ENCODE measurements at places on chromosomes 5 and 9.

DNA sequence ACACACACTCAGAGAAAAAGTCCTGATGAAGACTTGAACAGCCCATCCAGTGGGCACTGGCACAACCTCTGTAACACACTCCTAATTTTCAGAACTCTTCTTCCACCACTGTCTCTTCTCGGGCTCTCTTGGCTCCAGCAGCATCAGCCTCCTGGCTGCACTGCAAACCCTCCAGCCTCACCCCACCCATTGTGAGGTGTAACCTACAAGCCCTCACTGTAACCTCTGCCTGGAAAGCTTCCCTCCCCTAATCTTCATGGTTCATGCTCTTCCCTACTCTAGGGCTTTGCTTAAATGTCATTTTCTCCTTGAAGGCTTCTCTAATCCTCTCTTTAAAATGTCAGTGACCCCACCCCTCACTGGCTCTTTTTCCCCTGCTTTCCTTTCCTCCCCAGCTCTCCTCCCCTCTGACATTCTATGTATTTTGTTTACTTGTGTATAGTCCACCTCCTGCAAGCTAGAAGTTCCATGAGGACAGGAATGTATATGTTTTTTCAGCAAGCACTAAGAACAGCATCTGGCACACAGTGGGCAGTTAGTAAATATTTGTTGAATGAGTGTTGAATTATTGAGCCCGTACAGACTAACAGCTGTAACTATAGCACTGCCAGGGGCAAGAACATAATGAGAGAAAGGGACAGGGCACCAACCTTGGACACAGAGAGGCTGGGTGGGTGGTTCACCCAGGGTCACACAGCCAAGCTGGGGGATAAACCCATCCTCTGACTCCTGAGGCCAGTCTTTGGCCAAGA lies 76.4 kb downstream of the ESM1 start:
- no peak for DNase-seq

GRCh38 chr9:77883846-77884771 lies 147.5 kb downstream of the GNAQ start:
- no peak for DNase-seq

DNA sequence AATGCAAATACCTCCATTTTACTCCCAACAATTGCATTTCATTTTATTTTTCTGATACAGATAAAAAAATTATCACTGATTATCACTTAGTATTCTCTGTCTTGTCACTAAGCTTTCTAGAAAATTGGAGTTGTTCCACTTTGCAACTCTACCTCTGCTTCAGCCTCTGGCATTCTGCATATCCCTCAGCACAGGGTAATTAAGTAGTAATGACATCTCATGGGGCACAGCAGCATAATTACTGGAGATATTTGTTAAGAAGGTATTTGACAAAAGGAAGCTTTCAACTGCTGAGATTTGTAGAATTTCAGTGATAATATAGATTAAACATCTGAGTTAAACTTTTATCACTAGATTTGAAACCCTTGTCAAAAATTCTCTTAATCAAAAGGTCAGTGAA lies 446.2 kb downstream of the HTR1A start:
- DNase-seq = no peak

GRCh38 chr5:9536717-9537116 lies 9.2 kb downstream of the SEMA5A start:
- no peak for DNase-seq

DNA sequence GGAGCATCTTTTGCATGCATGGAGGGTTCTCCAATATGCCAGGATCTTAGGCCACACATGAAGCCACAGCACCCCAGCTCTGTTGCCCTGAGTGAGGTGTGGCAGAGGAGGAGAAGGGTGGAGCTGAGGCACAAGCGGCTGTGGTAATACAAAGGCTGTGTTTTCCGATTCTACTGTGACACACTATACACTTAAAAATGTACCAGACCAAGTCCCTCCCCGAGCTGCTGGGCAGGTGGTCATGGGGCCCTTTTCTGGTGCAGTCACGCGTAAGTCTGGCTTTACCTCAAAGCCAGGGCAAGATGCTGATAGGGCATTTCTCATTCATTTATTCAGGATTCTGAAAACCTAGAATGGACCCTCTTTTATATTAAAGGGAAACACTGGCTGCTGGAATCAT lies 3.7 kb downstream of the ADGRV1 start:
- DNase-seq = no peak

- no peak for DNase-seq
Observed at GRCh38 chr9:126700903-126701812, 87.4 kb downstream of the LMX1B start.

DNA sequence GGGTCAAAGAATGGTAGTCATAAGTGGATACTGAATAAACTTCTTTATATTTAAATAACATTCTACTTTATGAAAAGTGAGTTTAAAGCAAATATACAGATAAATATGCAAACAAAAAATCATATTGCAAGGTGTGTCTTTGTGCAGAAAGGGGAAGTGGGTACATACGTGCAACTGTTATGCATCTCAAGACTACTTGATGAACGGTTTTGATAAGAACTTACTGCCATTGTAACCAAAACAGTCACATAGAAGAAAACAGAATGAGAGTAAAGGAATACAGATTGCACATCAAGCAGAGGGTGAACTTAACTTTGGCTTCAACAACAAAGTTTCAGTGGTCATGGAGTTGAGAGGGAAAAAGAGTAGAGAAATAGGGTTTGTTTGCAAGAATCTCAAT lies 9.9 kb downstream of the CAMK4 start:
- no peak for DNase-seq

DNA sequence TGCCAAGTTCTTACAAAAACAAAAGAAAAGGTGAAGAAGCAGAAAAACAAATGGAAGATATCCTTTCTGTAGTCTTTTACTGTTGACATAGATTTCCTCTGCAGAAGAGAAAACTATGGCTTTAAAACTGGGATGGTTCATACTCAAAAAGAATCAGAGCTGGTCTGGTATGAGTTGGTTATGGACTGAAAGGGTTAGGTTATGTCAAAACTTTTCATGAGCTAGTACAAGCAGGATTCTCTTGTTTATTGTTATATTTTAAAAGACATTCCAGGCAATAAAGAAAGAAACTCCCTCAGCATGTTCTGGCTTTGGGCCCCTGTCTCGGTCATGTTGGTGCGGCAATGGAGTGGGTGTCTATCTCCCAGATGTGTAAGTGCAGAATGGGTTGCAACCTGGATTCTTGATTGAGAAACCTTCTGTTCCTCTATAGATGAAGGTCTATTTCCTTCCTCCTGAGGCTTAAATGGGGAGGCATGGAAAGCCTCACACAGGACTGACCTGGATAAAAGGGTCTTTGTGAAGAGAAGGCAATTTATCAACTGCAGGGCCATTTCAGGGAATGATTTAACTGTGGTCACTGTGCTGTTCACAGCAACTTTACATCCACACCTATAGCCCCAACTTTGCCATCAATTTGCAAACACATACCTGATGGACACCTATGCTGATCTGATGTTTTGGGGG lies 209.6 kb upstream of the TNC start:
- no peak for DNase-seq

GRCh38 chr5:58944221-58944620 lies 361.3 kb downstream of the RAB3C start:
- no peak for DNase-seq

GRCh38 chr9:2992427-2992826 lies 148.5 kb upstream of the PUM3 start:
- no peak for DNase-seq

- no peak for DNase-seq
Observed at GRCh38 chr5:120365656-120366446, 98.2 kb upstream of the PRR16 start.

DNA sequence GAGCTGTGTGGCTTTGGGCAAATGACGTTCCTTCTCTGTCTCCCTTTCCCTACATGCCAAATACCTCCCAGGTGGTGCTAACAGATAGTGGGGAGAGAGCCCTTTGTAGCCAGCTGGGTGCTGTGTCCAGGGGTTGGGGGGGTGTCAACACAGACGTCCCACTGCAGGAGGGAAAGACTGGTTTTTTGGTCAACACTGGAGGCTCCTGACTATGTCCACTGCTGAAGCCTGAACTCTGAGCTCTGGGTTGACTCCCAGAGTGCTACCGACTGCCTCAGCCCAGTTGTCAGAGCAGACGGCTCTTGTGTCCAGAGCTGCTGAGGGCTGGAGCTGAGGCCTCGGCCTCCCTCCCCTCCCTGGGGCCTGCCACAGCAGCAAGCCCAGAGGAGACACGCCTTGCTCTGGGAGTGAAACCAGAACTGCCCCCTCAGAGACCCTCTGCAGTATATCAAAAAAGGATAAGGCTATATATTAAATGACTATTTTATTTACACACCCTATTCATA lies 14.8 kb upstream of the SLC25A51 start:
- DNase-seq = no peak

- DNase-seq = no peak
Observed at GRCh38 chr5:37971483-37972024, 131.7 kb upstream of the GDNF start.

DNA sequence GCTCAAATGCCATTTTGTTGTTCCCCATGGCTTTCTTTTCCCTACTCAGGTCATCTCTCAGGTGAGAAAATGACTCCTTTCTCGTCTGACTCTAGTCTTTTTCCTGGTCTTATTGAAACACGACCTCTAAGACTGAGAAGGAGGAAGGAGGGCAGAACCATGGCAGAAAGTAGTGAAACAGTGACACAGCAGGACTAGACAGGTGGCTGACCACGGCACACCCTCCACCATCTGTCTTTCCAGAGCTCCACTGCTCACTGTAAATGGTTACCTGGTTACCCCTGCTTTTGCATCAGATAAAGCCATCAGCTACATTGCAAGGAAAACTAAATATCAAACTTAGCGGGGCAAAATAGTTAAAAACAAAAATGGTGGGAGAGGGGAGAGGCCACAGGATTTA lies 30.9 kb downstream of the NR4A3 start:
- no peak for DNase-seq

- no peak for DNase-seq
Observed at GRCh38 chr5:138981131-138981530, 106.0 kb upstream of the LRRTM2 start.

GRCh38 chr9:123063177-123063598 lies 29.7 kb downstream of the GPR21 start:
- DNase-seq = no peak

GRCh38 chr5:51159164-51159563 lies 224.1 kb upstream of the ISL1 start:
- no peak for DNase-seq

DNA sequence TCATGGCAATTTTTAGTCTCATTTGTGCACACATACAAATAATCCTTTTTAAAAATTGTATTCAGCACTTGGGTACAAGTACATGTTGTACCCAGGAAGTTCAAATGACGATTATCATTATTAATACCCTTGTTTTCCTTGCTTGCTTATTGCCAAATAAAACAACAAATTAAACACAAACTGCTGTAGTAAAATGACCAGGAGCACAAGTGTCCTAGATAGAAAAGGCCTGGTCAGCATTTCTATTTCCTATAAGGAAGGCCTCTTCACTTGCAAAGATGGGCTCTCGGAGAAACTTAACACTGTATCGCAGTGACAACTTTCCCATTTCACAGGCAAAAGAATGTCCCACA lies 34.7 kb upstream of the PLPP1 start:
- no peak for DNase-seq

GRCh38 chr9:116337015-116337414 lies 183.4 kb downstream of the PAPPA start:
- no peak for DNase-seq

GRCh38 chr5:96506376-96506775 lies 73.3 kb upstream of the PCSK1 start:
- no peak for DNase-seq

GRCh38 chr5:143933451-143933850 lies 121.5 kb downstream of the HMHB1 start:
- no peak for DNase-seq

DNA sequence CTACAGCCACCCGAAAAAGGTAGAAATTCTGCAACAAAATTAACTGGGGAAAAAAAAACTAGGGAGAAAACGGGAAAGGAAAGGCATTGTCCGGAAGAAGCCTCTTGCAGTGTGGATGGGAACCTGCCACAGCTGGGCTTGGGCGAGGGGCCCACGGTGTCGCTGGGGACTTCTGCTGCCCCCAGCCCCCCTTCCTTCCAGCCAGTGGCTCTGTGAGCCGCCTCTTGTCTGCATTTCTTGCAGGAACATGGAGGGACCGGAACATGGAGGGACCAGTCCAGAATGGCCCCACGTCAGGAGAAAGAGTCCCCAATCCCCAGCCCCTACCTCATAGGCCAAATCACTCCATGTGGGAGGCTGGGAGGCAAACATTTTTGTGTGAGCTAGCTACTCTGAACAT lies 36.9 kb upstream of the EXOC3 start:
- no peak for DNase-seq

DNA sequence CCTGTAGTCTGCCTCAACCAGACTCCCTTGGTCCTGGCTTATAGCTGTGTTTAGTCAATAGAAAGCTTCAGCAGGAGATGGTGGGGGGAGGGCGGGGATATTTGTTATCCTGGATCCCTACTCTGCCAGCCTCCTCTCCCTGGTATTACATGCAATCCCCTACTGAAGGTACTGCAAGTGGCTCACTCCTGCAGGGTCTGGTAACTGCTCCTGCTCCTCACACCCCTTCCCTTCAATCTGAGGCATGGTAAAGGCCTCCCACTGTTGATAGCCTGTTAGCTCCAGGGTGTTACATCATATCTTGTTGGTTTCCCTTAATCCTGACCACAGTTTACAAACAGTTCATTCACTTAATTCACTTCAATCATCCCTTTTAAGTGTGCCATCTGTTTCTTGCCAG lies 137.5 kb downstream of the AP3B1 start:
- DNase-seq = no peak

DNA sequence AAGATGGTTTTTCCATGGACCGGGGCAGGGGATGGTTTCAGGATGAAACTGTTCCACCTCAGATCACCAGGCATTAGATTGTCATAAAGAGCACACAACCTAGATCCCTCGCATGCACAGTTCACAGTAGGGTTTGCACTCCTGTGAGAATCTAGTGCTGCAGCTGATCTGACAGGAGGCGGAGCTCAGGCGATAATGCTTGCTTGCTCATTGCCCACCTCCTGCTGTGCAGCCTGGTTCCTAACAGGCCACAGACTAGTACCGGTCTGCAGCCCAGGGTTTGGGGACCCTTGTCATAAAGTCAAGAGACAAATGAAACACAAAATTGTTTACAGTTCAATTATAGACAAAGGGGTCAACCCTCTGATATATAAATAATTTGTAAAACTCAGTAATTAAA lies 101.7 kb downstream of the RANBP17 start:
- no peak for DNase-seq

GRCh38 chr9:134339183-134339806 lies 13.0 kb downstream of the RXRA start:
- DNase-seq = no peak
